Glutamatergic neuron (in vitro differentiated cells): ENCODE measurements at places on chromosomes 5 and 9. TPM values are rescaled to one million over a fixed set of nuclear protein-coding genes. Genes with fewer than 3 reads are reported as not detected.
A peak's percentile ranks its signal among the peaks of the same experiment; 100 is the strongest.

- peak; percentile 86 for DNase-seq
These were observed 41.8 kb upstream of the KDM4C start for GRCh38 chr9:6715755-6716643.

GRM6 gene
- not detected for total RNA-seq

RAPGEF6 gene
- total RNA-seq: 278 TPM

DNA sequence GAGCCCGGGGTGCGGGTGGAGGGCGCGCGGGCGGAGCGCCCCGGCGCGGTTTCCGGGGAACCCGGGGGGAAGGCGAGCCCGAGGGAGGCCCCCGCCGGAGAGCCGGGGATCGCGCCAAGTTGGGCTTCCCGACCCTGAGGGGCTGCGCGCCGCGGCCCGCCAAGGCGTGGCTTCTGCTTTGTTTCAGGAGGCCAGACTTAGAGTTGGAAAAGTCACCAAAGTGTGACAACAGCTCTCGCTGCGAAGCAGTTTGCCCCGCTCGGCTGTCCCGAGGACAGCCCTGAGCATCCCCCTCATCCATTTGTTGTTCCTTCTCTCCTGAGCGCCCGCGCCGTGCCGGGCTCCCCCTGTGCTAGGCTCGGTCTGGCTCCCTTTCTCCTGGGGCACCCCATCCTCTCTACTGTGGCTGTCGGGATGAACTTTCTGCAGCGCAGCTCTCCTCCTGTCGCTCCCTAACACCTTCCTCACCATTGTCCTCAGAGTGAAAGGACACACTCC, 410 bp downstream of the GLIPR2 start:
- DNase-seq: peak; percentile 36

DNA sequence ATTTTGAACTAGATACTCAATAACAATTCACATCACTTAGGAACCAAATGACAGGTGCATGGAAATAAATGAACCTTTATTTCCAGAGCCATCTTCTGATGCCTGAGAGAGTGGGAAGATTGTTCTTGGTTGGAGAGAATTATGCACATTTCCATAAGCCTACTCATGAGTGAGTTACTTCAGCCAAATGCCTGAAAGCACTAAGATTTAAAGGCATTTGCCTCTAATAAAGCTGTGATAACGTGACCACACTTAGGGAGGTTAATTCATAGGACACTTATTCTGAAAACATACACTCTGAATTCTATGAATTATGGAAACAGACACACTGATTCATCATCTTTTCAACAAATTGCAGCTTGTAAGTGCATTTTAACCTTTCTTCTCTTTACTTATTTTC, 40.0 kb downstream of the KCTD16 start:
- DNase-seq: no peak

GRCh38 chr5:116847960-116848359, 273.3 kb upstream of the SEMA6A start:
- DNase-seq: no peak

DNA sequence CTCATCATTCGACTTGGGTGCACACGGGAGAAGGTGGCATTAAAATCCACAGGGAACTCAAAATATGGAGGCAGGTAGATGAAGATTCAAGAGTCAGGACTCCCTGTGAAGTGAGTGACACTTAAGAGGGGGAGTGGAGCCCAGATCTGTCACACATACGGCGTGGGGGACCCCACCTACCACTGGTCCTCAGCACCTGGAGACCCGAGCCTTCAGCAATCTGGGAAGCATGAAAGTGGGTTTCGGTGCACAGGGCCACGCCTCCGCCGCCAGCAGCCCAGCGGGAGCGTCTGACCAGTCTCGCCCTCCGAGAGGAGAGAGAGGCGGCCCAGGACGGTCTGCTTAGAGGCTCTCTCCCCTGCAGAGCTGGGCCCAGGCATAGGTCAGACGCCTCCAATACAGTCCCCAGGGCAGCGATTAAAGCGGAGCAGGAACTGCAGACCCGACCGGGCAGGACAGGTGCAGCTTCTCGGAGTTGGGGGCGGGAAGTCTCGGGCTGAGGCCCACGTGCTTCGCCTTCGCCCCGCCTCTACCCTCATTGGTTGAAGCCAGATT, 639 bp upstream of the SLC2A8 start:
- no peak for DNase-seq

- no peak for DNase-seq
These were observed 185.7 kb downstream of the ATPSCKMT start for GRCh38 chr5:10063997-10064396.

KCNN2 gene
- 2.3 TPM for total RNA-seq
